ENCODE measurements at places on chromosomes 13 and 19.

- DNase-seq: no peak
These were observed 19.1 kb upstream of the KCTD4 start for GRCh38 chr13:45219938-45220375.

- peak; percentile 36 for DNase-seq
These were observed 1.4 kb upstream of the ICAM1 start for GRCh38 chr19:10269333-10270179.

- DNase-seq: no peak
These were observed 23.9 kb upstream of the METTL21C start for GRCh38 chr13:102718746-102719145.

GRCh38 chr19:34131100-34131499 is 41.2 kb upstream of the LSM14A start:
- DNase-seq: no peak

- DNase-seq: no peak
These were observed 748.1 kb downstream of the DACH1 start for GRCh38 chr13:71118779-71119364.

GRCh38 chr19:10887616-10888367 is 16.4 kb downstream of the CARM1 start:
- DNase-seq: no peak

DNA sequence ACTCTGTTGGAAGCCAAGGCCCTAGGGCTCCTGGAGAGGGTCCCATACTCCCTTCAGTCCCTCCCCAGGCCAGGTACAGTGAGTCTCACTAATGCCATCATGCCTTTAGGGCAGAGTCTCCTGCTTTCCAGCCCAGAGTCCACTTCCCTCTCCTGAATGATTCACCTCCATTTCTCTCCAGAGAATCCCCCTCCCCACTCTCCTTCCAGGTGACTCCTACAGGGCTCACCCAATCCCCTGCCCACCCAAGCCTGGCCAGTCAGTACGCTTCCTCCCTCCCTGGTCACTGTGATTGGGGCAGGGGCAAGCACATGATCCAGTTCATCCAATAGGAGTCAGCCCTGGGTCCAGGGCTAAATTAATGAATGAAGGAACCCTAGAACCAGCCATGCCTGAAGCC is 35.0 kb upstream of the PNMA8B start:
- DNase-seq: no peak

GRCh38 chr19:38843175-38843758 is 6.5 kb downstream of the HNRNPL start:
- DNase-seq: no peak

DNA sequence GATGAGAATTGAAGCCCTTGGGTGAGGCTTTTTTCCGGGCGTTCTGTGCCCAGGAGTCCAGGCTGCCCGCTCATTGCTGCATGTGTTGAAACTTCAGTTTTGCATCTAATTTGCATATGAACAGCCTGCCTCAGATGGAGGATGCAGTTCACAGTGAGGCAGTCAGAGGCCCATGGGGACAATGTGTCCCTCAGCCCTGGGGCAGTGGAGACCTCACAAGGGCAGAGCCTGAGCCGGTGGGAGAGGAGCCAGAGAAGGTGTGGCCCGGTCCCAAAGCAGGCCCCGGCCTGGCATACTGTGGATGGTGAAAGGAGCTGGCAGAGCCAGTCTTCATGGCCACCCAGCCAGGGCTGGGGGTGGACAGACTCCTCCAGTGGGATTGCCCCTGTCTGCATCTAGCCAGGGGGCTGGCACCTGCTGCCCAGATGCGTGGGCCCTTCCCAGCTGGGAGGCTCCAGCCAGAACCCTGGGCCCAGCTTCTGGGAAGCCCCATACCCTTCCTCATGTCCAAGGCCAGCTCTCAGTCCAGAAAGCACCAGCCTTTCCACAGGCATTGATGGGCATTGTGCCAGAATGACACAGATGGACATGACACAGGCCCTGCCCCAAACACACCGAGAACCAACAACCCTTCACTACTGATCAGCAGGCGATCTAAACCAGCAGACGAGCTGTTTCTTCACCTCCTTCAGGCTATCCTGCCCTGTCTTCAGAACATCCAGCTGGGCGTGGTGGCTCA is 32.9 kb upstream of the KCTD15 start:
- DNase-seq: peak; percentile 54

DNA sequence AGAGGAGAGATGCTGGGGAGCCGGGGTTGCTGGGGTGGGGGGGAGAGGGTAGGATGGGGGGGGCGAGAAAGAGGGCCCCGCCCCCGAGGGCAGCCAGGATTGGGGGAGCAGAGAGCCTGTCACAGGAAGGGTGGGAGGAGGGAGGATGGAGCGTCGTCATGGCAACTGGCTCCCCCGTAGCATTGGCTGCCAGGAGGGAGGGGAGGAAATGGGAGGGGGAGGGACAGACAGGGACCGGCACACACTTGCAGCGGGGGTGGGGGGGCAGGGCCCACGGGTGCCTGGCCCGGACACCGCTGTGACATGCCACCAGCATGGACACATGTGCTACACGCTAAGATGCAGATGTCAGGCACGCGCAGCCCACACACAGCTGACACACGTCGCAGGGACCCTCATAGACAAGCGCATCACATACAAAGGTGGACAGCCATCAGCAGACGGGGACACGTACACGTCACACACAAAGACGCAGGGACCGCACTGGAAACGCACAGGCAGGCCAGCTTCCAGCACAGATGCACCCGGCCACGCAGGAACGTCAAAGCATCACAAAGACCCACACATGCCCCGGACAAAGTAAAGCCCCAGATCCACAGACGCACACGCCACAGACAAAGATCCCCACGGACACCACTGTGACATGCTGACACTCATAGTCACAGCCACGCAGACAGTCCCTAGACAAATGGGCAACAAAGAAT is at the start of gene LMTK3:
LMTK3 (minus strand) TSS at position 36 of the 704 bp plus-strand sequence. CDS start 259 bp downstream, outside the sequence.
- DNase-seq: peak; percentile 67
